ENCODE measurements at places on chromosomes 7 and 10.

DNA sequence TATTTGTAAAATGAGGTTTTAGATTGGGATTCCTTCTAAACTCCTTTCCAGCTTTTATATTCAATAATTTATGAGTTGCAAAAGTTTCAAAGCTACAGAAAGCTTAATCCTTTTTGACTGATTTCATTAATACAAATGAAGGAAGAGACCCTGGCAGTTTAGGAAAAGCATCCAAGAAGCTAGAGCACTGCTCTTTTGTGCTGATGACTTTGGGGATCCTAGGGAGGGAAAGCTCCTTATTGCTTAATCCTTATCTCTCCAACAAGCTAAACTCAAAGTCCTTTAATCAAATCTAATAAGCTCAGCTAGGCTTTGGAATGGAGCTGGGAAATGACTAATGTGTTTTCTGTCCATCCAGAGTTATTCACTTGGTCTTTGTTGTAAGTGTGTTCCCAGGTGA is 285.4 kb downstream of the ACTR3B start:
- DNase-seq = no peak

DNA sequence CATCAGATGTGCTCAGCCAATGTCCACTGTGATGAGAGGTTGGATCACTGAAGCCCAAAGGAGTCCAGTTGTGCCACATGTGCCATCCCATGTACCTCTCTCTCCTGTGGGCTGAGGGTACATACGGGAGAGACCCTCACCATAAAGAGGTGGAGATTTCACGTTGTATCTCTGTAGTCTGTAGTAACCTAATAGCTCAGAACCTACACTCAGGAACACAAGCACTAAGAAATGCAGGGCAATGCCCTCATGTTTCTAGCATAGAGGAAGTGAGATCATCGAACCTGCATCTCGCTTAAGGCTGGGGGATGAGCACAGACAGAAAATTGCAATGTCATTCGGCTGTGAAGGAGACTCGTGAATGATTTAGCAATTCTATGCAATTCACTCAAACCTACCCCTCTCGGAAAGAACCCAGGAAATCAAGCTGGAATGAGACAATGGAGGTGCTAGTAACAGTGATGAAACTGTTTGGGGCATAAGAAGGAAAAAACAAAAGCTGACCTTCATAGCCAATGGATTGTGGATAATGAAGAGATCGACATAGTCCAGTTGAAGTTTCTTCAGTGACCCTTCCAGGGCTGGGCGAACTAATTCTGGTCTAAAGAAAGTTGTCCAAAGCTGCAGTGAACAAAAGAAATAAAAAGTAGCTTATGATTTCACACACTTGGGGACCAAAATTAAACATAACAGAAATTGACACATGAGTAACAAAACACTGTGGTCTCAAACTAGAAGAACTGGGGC is 80.3 kb upstream of the UCN3 start:
- no peak for DNase-seq

DNA sequence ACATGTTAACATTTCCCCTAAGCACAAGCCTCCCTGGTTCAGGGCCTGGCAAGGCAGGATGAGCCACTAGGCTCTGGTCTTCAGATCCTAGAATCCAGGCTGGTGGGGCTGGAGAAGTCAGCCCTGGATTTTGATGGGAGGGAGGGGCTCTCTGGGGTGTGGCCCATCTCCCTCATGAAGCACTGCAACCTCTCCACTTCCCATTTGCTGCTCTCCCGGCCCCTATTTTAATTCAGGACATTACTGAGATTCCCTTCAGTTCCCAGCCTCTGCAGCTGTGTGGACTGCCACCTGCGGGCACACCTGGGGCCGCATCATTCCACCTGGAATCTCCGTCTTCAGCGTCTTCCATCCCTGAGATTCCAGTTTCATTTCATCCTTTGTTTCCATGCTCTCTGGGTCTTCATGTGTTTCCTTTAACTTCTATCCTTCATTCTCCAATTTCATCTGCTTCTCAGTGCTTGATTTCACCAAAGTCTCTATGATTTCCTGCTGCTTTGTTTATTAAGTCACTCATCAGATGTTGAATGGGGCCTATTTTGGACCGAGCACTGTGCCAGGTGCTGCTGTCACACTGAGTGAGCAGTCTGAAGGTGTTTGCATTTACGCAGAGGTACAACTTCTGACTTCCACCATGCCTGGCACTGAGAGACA is 253.6 kb downstream of the WDR37 start:
- no peak for DNase-seq

GRCh38 chr10:100655326-100655759 is 90.0 kb upstream of the PAX2 start:
- DNase-seq = no peak

GRCh38 chr10:91694170-91694794 is 61.4 kb upstream of the PPP1R3C start:
- no peak for DNase-seq

GRCh38 chr10:84665883-84666463 is 337.6 kb downstream of the CCSER2 start:
- DNase-seq = no peak
